Activated CD4-positive, alpha-beta T cell treated with anti-CD3 and anti-CD28 coated beads, Interleukin-2, amount 50 U/mL, for 1 hour (primary cell): ENCODE measurements at places on chromosomes 1 and 21.

DNA sequence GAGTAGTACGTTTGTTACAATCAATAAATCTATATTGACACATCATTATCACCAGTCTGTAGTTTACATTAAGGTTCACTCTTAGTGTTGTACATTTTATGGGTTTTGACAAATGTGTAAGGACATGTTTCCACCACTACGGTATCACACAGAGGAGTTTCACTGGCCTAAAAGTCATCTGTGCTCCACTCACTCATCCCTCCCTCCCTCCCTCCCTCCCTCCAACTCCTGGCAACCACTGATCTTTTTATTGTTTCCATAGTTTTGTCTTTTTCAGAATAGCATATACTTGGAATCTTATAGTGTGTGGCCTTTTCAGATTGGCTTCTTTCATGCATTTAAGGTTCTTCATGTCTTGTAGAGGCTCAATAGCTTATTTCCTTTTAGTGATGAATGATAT lies 44.1 kb upstream of the RHOU start:
- DNase-seq = no peak

DNA sequence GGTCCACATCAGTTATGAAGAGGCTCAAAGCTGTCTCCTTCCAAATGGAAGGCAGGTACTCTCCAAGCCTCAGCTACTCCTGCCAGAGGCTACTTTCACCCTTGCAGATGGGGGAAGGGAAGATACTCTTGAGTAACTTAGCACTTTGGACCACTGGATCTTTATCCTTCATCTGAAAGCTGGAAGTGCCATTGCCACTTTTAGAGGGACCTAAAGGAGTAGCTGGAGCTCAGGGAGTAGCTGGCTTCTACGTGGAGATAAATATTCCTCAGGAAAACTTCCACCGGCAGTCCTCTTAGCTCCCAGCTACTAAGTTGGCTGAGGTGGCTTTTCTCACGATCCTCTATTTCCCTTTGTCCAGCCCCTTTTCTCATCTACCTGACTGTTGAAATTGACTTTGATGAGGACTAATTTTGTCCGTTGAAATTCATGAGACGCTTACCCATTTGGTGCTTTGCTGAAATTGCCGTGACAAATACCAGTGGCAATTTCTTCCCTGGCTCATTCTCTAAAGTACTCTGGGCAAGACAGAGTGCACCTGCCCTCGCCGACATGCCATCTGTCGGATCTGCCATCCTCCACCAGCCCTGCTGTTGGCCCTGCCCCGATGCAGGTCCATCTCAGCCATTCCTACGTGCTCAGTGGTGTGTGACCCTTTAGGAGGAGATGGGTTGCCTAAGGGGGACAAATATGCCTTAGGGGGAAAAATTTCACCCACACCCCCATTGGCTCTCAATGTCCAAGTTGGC lies 13.6 kb downstream of the IGSF21 start:
- DNase-seq = no peak

DNA sequence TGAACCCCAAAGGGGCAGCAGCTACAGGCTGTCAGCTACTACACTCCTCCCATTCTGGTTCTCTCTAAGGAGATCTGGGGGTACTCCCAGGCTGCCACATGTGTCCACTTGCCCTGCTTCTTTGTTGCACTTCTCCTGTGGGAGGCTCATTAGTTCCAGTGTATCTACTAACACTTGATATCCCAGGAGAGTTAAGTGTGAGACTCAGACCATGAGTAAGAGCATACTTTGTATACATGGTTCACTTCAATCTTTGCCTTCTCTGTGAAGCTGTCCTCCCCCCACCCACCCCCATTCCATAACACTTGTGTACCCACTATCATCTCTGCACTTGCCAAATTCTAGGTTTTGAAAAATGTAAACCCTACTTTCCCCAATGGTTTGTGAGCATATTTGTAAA lies 34.9 kb upstream of the GADD45A start:
- DNase-seq = no peak

GRCh38 chr21:42057851-42058437 lies 13.2 kb upstream of the UMODL1 start:
- no peak for DNase-seq

DNA sequence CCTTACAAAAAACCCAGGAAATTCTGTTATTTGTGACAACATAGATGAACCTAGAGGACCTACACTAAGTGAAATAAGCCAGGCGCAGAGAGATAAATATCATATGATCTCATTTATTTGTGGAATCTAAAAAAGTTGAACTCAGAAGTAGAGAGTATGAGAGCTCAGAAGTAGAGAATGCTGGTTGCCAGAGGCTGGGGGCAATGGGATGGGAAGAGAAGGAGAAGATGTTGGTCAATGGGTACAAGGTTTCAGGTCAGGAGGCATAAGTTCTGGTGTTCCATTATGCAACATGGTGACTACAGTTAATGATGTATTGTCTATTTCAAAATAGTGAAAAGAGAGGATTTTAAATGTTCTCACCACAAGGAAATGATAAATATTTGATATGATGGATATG lies 259.1 kb upstream of the POU3F1 start:
- no peak for DNase-seq

DNA sequence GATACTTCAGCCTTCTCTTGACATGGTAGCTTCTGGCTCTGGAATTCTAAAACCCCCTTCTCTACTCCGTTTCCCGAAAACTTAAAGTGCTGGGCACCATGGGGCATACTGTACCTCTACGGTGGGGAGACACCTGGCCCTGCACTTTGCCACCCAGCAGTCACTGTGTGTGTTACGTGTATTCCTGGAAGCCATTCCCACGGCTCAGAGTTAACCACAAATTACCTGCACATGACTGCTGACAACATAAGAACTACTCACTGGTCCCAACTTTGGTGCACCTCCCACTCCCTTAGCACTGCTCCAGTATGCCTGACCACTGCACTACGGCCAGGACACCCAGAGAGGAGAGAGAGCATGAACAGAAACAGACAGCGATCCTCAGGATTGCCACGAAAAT lies 29.4 kb upstream of the TMPRSS2 start:
- no peak for DNase-seq

GRCh38 chr1:14598498-14599182 lies at the start of gene KAZN:
Gene KAZN, plus strand, starts transcription at chr1:14598685.
- DNase-seq = no peak

GRCh38 chr1:168116327-168116799 lies 20.4 kb downstream of the GPR161 start:
- DNase-seq = no peak
